ENCODE measurements at places on chromosomes 16 and 17. TPM values are rescaled to one million over a fixed set of nuclear protein-coding genes. Genes with fewer than 3 reads are reported as not detected.

Gene DPEP2
- not detected for total RNA-seq

Gene CACNG5
- not detected for total RNA-seq

Gene COPZ2
- total RNA-seq, result 46.8 TPM

Gene LPO
- total RNA-seq, result not detected

Gene CRYBA1
- not detected for total RNA-seq

Gene KRT40
- not detected for total RNA-seq
